ENCODE measurements at places on chromosomes 5 and 9. TPM values are rescaled to one million over a fixed set of nuclear protein-coding genes. Genes with fewer than 3 reads are reported as not detected.

- no peak for DNase-seq
These were observed 283.3 kb upstream of the TUT7 start for GRCh38 chr9:86637515-86637914.

- DNase-seq: peak; percentile 86
These were observed at the start of gene GSN for GRCh38 chr9:121267689-121268597. TSS of gene GSN (plus strand) at chr9:121268162. CDS start at chr9:121301972, 33,810 bp downstream.

- DNase-seq: no peak
These were observed 25.0 kb downstream of the RGS3 start for GRCh38 chr9:113488490-113488889.

- DNase-seq: no peak
These were observed 876 bp downstream of the CAAP1 start for GRCh38 chr9:26891726-26892125.

The JAKMIP2 gene
- 0.73 TPM for total RNA-seq

The ACTBL2 gene
- total RNA-seq: 1.2 TPM

The TRIM23 gene
- total RNA-seq: 28.7 TPM

Measured in breast epithelium (tissue), 4 donors.